Fibroblast of villous mesenchyme (primary cell): ENCODE measurements at places on chromosomes 4 and X.
A peak's percentile ranks its signal among the peaks of the same experiment; 100 is the strongest.

GRCh38 chr4:175253184-175253902, 335.2 kb downstream of the ADAM29 start:
- peak; percentile 11 for DNase-seq

- no peak for DNase-seq
These were observed 361.5 kb upstream of the FMR1 start for GRCh38 chrX:147550217-147550616.

DNA sequence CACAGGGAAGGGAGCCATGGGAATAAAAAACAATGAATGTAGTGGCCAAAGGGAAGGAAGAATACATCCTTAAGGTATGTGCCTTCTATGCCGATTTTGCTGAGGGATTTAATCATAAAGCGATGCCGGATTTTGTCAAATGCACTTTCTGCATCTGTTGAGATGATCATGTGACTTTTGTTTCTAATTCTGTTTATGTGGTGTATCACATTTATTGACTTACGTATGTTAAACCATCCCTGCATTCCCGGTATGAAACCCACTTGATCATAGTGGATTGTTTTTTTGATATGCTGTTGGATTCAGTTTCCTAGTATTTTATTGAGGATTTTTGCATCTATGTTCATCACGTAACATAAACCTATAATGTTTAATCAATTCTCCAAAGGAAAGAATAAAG, 60.0 kb downstream of the SSX7 start:
- no peak for DNase-seq

GRCh38 chrX:55159551-55159950, 60.6 kb upstream of the PAGE5 start:
- no peak for DNase-seq
